ENCODE measurements at places on chromosomes 1 and 21.

GRCh38 chr1:41432481-41433280 lies 51.8 kb downstream of the EDN2 start:
- peak; percentile 70 for DNase-seq

GRCh38 chr1:194473766-194474165 lies 1287.4 kb upstream of the B3GALT2 start:
- DNase-seq: no peak

DNA sequence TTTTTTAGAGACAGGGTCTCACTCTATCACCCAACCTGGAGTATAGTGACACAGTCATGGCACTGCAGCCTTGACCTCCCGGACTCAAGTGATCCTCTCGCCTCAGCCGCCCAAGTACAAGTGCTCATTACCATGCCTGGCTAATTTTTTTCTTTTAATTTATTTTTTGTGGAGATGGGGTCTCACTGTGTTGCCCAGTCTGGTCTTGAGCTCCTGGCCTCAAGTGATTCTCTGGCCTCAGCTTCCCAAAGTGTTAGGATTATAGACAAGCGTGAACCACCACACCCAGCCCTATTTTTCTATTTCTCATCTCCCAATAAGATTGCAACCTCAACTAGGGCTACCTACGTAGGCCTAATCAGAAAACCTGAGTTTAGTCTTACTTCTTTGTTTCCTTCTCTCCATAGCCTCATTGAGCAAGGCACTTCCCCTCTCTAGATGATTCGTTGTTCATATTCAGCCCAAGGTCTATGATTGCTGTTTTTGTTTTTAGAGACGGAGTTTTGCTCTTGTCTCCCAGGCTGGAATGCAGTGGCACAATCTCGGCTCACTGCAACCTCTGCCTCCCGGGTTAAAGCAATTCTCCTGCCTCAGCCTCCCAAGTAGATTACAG lies 1.1 kb upstream of the KPNA6 start:
- no peak for DNase-seq

- no peak for DNase-seq
Observed at GRCh38 chr1:5903031-5903430, 89.2 kb downstream of the NPHP4 start.
